ENCODE measurements at places on chromosomes 1 and 21.

GRCh38 chr1:9611716-9612115 lies 23.0 kb downstream of the TMEM201 start:
- DNase-seq, result no peak

DNA sequence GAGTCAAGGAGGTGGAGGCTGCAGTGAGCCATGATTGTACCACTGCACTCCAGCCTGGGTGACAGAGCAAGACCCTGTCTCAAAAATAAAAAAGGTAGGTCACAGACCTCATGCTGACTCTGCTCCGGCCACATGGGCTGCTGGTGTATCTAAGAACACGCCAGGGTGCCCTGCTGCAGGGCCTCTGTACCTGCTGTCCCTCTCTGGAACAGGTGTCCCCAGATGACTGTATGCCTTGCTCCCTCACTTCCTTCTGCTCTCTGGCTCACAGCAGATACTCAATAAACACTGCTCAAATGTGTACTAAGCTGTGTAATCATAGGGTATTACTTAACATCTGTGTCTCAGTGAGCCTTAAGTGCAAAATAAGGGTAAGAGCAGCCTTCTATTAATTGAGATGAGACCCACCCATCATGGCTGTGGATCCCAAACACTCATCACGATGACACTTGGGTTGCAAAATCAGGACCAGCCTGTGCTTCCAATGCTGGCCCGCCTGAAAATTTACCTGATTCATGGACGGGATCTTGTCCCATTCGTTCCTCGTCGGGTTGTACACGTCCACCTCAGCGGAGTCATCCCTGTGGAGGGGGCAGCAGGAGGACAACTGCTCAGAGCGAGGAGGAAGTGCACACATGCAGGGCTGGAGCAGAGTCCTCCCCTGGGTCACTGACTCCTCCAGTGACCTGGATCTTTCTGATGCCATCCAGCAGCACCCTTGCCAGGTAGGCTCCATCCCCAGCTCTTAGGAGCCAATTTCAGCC lies 7.5 kb downstream of the KLHL21 start:
- no peak for DNase-seq

- no peak for DNase-seq
Observed at GRCh38 chr1:6260433-6260934, 414 bp downstream of the GPR153 start.

GRCh38 chr1:41640141-41640751 lies 155.8 kb upstream of the EDN2 start:
- no peak for DNase-seq

GRCh38 chr1:145955436-145955835 lies 2.4 kb downstream of the LIX1L start:
- DNase-seq, result no peak

GRCh38 chr1:26994020-26994786 lies 711 bp downstream of the TRNP1 start:
- DNase-seq, result peak; percentile 23

DNA sequence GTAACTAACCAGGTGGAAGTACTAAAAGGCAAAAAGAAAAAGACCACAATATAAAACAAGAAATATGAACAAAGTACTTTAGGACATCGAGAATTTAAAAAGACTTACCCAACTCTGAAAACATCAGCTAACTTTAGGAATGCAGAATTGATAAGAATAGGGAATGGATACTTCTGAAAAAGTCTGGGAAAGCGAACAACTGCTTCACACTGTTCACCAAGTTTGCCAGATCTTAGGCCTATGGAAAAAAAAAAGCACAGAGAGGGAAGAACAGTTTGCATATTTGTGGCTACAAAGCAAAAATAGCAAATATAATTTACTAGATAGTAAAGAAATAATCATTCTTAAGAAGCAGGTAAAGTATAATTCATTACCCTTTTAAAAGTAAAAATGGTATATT lies 14.4 kb downstream of the INTS7 start:
- DNase-seq, result no peak

GRCh38 chr1:232174306-232174705 lies 455.6 kb downstream of the SIPA1L2 start:
- DNase-seq, result no peak

DNA sequence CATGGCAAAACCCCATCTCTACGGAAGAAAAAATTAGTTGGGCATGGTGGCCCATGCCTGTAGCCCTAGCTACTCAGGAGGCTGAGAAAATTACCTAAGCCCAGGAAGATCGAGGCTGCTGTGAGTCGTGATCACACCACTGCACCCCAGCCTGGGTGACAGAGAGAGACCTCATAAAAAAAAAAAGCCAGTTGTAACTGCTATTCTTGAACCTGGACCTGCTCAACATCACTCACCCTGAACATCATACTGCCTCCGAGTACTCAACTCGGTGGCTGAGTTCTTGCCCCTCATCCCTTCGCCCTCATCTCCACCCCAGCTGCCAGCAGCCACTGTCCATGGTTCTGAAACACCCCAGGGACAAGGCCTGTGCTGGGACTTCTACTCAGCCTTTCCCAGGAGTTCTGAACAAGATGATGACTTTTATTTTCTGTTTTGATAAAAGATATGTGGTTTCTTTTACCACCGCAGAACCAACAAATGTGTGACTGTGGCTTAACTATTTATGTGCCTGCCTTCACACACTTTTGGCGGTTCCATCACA lies 5.4 kb upstream of the DISP3 start:
- no peak for DNase-seq

DNA sequence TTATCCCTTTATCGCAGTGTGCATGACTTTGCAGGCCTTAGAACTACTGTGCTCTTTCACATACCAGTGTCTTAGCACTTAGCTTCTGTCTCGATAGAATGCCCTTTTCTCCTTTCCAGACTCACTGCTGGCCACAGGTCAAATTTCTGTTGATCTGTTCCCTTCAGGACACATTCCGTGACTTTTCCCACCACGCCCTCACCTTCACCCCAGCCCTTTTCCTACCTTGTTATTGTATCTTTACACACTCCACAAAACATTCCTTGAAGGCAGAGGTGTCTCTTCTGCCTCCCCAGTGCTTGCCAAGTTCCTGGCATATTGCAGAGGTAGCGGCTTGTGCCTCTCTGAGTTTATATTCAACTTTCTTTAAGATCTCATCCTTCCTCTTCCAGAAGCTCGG lies 3.7 kb upstream of the IGSF9 start:
- no peak for DNase-seq

DNA sequence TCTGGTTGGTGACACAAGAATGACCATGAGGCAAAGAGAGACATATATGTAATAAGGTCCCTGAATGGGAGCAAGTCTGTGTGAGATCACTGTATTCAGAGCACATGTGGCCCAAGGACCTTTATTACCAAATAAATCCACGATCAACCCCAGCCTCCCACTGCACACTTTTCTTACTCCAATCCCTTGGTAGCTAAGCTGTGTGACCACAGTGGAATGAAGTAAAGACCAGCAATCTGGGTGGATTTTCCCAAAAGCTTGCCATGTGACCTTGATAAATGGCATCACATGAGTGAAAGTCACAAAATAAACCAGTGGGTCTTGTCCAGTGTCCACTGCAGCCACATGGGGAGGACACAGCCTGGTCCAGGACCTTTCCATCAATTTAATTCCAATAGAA lies 36.7 kb upstream of the TLR5 start:
- DNase-seq, result no peak

DNA sequence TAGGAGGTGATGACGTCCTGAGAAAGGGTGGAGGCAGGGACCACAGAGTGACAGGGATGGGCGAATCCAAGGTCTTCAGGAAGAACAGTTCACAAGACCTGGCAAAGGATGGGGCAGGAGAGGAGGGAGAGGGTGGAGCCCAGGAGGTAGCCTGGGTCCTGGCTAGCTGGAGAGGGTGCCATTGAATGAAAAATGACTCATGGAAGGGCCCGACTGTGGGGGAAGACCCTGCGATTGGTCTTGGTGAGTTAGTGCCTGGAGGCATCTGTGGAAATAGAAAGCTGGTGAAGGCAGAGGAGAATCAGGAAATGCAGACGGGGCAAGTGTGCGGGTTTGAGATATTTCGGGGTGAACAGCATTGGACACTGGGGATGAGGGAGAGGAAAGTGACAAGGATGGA lies 60.3 kb upstream of the SLC45A1 start:
- DNase-seq, result no peak

GRCh38 chr1:243474136-243474881 lies 218.5 kb downstream of the SDCCAG8 start:
- no peak for DNase-seq

GRCh38 chr21:27764056-27764455 lies 797.2 kb upstream of the ADAMTS5 start:
- DNase-seq, result no peak

DNA sequence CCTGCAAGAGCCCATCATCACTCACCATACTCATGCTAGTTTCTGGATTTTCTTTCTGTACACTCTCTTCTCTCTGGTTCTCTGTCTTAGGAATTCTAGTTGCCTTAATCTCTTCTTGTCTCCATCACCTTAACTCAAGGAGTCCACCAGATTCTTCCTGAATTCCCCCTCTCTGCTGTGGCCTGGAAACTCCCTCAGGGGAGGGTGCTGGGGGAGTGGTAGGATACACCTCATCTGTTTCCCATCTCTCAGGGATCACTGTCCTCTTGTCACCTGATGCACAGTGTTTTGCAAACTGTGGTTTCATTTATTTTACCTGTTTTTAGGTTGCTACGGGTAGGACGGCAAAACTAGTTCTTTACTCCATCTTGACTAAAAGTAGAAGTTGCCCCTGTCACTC lies 6.6 kb upstream of the GNG12 start:
- no peak for DNase-seq

GRCh38 chr1:172654535-172654934 lies 4.4 kb upstream of the FASLG start:
- DNase-seq, result no peak

DNA sequence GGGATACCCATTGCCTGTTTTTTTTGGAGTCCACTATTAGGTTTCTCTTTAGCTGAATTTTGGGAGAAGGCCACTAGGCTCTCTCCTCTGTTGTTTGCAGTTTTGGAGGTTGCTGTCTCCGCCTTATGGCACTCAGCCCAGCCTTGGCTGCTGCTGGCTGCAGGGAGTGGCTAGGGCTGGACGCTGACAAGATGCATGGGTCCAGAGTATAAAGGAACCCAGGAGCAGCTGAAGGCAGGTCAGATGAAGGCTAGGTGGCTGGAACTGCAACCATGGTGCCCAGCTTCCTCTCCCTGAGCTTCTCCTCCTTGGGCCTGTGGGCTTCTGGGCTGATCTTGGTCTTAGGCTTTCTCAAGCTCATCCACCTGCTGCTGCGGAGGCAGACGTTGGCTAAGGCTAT lies at the start of gene CYP4B1:
CYP4B1 (plus strand) TSS at position 237 of the 400 bp plus-strand sequence; CDS start at position 273, 36 bp downstream.
- no peak for DNase-seq

DNA sequence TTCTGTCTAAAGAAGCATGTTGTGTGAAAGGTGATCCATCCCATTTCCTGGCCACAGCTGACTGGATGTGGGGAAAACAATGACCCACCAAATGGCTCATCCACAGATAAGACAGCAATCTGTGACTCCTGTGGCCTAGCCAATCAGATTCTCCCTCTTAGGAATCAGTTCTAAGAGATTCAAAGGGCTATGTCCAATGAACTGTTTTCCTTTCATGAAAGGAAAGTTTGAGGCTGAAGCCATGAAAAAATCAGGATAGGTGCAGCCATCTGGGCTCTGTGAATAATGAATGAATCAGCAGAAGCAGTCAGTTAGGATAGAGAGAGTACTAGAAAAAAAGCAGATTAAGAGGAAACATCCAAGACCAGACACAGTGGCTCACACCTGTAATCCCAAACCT lies 164.7 kb downstream of the NRIP1 start:
- DNase-seq, result no peak

DNA sequence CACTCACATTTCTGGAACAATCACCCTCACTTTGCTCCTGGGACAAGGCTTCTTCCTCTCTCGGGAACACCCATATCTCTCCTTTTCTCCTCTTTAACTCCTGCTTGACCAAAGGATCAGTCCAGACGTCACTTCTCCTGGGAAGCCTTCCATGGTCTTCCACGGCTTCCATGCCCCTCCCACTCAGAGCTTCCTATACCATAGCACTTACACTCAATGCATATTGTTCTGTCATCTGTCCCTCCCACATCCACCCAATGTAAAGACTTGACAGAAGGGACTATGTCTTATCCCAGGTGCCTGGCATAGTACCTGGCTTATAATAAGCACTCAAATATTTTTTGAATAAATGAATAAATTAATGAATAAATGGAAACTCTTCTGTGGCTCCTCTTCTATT lies 28.2 kb downstream of the CD34 start:
- no peak for DNase-seq

- no peak for DNase-seq
Observed at GRCh38 chr1:117579221-117579906, 26.5 kb upstream of the TENT5C start.

- DNase-seq, result no peak
Observed at GRCh38 chr21:42835211-42835610, 44.1 kb downstream of the WDR4 start.

GRCh38 chr1:15610167-15610566 lies 7.1 kb upstream of the DDI2 start:
- DNase-seq, result no peak

DNA sequence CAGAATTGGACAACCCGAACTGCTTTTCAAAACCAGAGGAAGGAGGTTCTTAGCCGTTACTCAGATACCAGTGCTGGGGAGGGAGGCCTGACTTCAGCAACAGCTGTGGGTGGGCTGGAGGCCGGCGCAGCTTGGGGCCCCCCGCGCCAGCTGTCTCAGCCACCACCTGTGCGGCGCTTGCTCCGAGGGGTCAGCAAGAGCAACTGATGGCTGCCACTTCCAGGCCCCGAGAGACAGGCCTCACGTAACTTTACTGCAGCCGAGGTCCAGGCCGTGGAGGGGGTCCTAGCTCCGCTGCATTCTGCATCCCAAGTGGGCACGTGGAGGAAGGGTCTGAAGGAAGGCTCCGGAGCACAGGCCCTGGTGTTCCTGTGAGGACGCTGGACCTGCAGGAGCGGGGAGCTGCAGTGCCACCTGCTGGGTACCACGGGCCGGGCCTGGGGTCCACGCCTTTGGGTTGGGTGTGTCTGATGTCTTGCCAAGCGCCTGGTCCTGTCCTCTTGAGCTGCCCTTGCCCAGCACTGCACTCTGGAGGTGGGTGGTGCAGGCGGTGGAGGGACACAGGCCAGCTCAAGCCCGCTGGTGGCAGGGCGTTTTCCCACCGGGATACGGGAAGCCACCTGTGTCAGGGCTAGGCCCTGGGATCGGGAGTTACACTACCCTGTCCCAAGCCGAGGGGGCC lies 9.8 kb downstream of the THAP3 start:
- peak; percentile 41 for DNase-seq

DNA sequence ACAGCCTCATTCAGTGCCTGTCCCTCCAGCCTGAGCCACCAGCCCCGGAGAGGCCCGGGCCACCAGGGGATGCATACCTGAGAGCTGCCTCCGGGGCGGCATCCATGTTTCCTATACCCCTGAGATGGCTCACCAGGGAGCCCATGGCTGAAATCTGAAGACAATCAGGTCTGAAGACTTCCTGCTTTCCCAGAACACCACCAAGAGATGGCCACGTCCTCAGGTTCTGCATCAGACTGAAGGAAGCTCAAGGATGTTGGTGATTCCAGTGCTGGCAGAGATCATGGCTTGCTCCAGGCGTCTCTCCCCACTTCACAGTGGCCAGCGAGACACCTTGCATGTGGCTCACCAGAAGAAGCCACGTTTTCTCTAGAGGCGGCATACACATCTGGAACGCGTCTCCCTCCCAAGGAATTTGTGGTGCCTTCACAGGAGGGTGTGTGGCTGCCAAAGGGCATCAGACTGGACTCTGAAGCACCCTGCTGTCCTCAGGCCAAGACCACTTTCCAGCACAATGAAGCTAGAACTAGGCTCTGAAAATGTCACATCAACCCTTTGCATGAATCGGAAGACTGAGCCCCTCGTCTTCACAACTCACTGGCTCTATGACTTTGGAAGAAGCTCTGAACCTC lies 170.7 kb upstream of the IRF2BP2 start:
- DNase-seq, result no peak

GRCh38 chr1:93591676-93592550 lies 89.7 kb downstream of the BCAR3 start:
- no peak for DNase-seq

GRCh38 chr1:212235857-212236256 lies 49.4 kb upstream of the PPP2R5A start:
- DNase-seq, result no peak
